Activated CD4-positive, alpha-beta memory T cell treated with anti-CD3 and anti-CD28 coated beads, Interleukin-2, amount 10 ng/mL, durations not matched to agents 7 days and 5 days (primary cell): ENCODE measurements at places on chromosomes 5 and 9.

DNA sequence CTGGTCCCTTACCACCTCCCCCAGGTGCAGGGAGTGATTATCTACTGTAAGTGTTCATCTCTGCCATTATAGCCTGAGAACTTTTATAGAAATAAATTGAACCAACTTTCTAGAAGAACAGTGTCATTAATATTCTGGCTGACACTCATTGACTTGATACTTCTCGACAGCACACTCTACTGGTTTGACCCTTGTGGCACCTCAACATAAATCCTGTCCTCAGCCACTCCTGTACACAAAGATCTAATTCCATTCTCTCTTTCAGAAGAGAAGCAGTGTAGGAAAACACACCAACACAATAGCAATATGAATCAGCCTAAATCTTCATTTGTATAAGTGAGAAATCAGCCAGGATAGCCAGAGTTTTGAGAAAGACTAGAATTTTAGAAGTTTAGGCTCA lies 417.7 kb downstream of the TAF11L14 start:
- H3K4me3 ChIP-seq = no peak overlapping the region
- H3K27me3 ChIP-seq = no peaks in the 10 kb centered on the region
- H3K4me1 ChIP-seq = no peaks in the 10 kb centered on the region
- no peak overlapping the region for H3K27ac ChIP-seq
- H3K36me3 ChIP-seq = no peaks in the 10 kb centered on the region

DNA sequence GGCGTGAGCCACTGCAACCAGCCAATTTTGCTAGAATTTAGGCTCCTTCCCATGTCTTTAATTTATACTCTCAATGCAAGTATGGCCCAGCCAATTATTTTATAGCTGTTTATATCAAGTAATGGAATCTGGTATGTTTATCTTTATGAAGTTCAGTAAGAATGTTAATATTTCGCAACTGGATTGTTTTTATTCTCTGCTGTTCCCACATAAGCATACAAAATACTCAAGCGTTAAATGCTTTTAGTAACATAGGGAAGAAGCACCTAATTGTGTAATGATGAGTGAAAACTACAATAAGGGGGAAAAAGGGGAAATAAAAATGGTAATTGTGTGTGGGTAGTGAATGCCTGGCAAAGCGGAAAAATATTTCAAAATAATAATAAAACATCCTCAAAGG lies 21.3 kb downstream of the PWWP2A start:
- no peak overlapping the region for H3K27ac ChIP-seq
- peaks cover 34% of the 10 kb centered on the region for H3K36me3 ChIP-seq
- DNase-seq = no peak
- no peak overlapping the region for H3K4me3 ChIP-seq
- H3K4me1 ChIP-seq = peaks cover 20% of the 10 kb centered on the region

- no peak overlapping the region for H3K27ac ChIP-seq
- DNase-seq = no peak
- H3K4me1 ChIP-seq = peaks cover 43% of the 10 kb centered on the region
- no peak overlapping the region for H3K4me3 ChIP-seq
- H3K27me3 ChIP-seq = no peaks in the 10 kb centered on the region
Measured at GRCh38 chr9:105259731-105260612, 15.5 kb downstream of the SLC44A1 start.

DNA sequence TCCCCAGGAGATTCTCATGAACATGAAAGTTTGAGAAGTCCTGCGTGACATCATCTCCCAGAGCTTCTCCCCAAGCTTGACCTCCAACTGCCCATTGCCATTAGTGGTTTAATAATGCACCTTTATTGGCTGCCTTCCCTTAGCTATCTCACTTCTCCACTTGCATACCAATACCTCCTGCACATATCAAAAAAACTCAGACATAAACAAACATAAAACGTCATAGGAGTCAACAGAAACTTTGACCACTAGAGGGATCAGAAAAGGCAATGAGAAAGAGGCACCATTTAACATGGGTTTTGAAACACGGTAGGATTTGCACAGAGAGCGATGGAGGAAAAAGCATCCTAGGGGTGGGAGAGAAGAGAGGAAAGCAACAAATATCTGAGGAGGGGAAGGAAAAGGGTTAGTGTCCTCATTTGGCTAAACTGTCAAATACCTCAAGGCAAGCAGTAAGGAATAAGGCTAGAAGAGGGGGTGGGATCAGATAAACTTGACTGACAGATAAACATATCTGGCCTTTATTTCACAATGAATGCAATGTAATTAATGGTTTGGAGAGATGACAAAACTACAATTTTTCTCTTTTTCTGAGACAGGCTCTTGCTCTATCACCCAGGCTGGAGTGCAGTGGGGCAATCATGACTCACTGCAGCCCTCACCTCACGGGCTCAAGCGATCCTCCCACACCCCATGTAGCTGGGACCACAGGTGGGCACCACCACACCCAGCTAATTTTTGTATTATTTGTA lies 27.0 kb downstream of the GNAQ start:
- H3K4me3 ChIP-seq = no peak overlapping the region
- no peaks in the 10 kb centered on the region for H3K27me3 ChIP-seq
- H3K27ac ChIP-seq = no peak overlapping the region

GRCh38 chr5:151495320-151495719 lies 47.9 kb downstream of the SLC36A1 start:
- H3K36me3 ChIP-seq = no peaks in the 10 kb centered on the region
- H3K4me3 ChIP-seq = no peak overlapping the region
- H3K27ac ChIP-seq = no peak overlapping the region
- H3K27me3 ChIP-seq = no peaks in the 10 kb centered on the region
- no peak for DNase-seq
- no peaks in the 10 kb centered on the region for H3K4me1 ChIP-seq

- H3K36me3 ChIP-seq = no peaks in the 10 kb centered on the region
- DNase-seq = no peak
- no peaks in the 10 kb centered on the region for H3K4me1 ChIP-seq
- H3K27me3 ChIP-seq = no peaks in the 10 kb centered on the region
Measured at GRCh38 chr5:146647656-146648199, 131.7 kb upstream of the GPR151 start.

DNA sequence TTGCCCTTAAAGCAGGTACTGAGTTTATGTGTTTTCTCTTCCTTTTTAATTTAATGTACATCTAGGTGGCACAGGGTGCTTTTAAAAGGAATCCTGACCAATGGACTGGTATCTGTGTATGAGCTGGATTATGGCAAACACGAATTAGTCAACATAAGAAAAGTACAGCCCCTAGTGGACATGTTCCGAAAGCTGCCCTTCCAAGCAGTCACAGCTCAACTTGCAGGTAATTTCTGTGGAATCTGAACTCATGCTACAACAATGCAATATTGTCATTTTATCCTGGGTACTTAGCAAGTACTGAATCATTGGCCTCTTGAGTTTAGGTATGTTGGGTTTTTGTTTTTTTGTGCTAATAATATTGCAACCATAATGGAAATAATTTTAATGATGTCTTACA lies 14.4 kb upstream of the TMOD1 start:
- H3K27me3 ChIP-seq = no peaks in the 10 kb centered on the region
- no peak for DNase-seq
- no peak overlapping the region for H3K4me3 ChIP-seq
- H3K4me1 ChIP-seq = no peaks in the 10 kb centered on the region

DNA sequence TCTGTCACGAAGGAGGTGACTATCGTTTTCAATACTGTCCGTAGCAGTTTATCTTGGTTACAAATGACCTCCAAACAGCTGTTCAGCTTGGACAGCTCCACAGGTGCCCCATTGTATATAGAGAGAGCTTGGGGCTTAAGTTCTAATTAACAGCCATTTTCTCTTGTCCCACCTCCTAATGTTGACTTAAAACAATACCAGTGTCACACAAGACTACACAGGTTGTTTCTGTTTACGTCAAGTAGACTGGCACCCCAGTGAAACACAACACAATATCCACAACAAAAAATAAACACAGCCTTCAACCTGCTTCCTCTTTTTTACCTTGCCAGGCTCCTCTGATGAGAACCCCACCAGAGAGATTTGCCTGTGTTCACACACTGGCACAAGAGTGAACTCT lies 39.8 kb upstream of the TLE1 start:
- no peak overlapping the region for H3K4me3 ChIP-seq
- no peaks in the 10 kb centered on the region for H3K27me3 ChIP-seq
- H3K27ac ChIP-seq = no peak overlapping the region
- DNase-seq = no peak
- no peaks in the 10 kb centered on the region for H3K4me1 ChIP-seq

- H3K36me3 ChIP-seq = no peaks in the 10 kb centered on the region
- H3K27ac ChIP-seq = no peak overlapping the region
- no peaks in the 10 kb centered on the region for H3K27me3 ChIP-seq
- H3K4me1 ChIP-seq = peaks cover 4% of the 10 kb centered on the region
- H3K4me3 ChIP-seq = no peak overlapping the region
Measured at GRCh38 chr9:38358390-38359296, 33.9 kb upstream of the ALDH1B1 start.

DNA sequence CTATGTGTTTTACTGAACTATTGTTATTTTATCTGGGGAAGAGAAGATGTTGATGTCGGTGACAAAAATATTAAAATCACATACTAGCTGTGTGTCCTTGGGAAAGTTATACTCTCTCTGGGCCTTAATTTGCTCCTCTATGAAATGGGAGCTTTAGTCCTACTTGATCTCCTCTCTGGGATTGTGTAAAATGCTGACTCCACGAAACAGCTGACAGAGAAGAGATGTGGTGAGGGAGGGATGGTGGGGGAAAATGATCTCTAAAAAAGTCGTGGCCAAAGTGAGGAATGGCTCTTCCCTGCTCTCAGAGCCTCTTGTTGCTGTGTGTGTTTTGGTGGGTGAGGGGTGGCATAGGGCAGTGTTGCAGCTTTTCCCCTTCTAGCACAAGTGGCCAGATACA lies 173.7 kb downstream of the MELK start:
- no peak for DNase-seq
- no peak overlapping the region for H3K27ac ChIP-seq
- no peak overlapping the region for H3K4me3 ChIP-seq
- peaks cover 22% of the 10 kb centered on the region for H3K27me3 ChIP-seq
- H3K36me3 ChIP-seq = no peaks in the 10 kb centered on the region

DNA sequence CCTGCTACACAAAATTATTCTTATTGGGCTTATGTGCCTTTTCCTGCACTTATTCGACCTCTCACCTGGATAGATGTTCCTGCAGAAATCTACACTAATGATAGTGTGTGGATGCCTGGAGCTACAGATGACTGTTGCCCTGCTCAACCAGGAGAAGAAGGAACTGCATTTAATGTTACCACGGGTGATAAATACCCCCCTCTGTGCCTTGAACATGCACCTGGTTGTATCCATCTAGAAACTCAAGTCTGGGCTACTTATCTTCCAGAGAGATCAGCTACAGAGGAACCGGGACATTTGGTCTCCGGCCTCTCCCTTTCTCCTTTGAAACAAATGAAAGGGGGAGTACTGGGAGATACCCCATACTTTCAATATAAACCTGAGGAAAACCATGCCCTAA lies 54.5 kb downstream of the SH3PXD2B start:
- H3K4me3 ChIP-seq = no peak overlapping the region
- H3K27ac ChIP-seq = no peak overlapping the region
- peaks cover 6% of the 10 kb centered on the region for H3K36me3 ChIP-seq
- DNase-seq = no peak

DNA sequence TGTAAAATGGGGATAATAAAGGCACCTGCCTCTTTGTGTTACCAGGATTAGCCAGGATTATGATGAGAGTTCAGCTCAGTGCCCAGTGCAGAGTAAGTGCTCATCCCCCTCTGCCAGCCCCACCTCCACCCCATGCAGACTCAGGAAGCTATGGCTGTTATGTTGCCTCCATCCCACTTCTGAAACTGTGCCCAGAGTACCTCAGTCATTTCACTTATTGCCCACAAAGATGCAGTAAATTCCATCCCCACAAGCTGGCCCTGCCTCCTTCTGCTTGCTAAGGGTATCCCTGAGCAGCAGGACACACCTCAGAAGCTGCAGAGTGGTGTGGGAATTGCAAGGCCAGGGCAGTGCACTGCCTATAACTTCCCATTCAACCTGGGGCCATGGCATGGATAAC lies 415.1 kb downstream of the SPOCK1 start:
- no peak overlapping the region for H3K4me3 ChIP-seq
- H3K27me3 ChIP-seq = no peaks in the 10 kb centered on the region
- DNase-seq = no peak
- H3K36me3 ChIP-seq = no peaks in the 10 kb centered on the region
- no peaks in the 10 kb centered on the region for H3K4me1 ChIP-seq
- no peak overlapping the region for H3K27ac ChIP-seq

DNA sequence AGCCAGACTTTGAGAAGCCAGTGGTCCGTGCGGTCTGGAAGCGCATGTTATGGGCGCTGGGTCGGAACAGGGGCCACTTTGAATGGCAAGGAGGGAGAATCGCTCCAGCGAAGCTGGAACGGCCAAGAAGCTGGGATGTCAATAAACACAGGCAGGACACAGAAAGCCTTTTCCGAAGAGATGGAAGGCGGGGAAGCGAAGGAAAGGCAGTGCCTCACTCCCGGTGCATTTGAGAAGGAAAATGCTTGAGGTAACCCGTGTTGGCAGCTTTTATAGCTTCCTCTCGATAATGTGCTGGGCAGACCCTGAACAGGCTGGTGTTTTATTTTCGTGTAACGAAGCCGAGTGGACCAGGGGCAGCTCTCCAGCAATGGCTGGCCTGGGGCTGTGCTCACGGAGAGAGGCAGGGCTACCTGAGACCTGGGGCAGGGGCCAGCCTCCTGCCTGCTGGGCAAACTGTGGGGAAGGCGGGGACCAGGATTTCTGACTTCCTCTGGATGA lies 84.2 kb upstream of the SPRY4 start:
- H3K27me3 ChIP-seq = peaks cover 2% of the 10 kb centered on the region
- no peak overlapping the region for H3K4me3 ChIP-seq
- no peaks in the 10 kb centered on the region for H3K4me1 ChIP-seq
- DNase-seq = no peak

DNA sequence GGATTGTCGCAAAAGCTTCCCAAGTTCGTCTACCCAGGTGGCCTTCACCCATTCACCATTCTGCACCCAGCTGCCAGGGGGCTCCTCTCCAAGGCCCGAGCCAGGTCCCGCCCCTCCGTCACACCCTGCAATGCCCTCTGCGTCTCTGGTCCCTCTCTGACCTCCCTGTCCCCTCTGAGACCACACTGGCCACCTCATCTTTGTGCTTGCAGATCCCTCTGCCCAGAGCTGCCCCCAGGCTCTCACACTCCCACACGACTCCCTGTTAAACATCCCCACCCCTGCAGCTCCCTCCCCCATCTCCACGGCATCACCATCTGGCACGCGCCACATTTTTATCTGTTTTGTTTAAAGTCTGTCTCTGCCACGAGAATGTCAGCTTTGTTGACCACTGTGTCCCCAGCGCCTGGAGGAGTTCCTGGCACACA lies 243.6 kb downstream of the PBX3 start:
- no peaks in the 10 kb centered on the region for H3K36me3 ChIP-seq
- DNase-seq = no peak
- H3K27ac ChIP-seq = no peak overlapping the region
- H3K4me1 ChIP-seq = no peaks in the 10 kb centered on the region
- H3K27me3 ChIP-seq = no peaks in the 10 kb centered on the region

GRCh38 chr9:28883234-28883633 lies 1310.0 kb upstream of the C9orf72 start:
- no peaks in the 10 kb centered on the region for H3K4me1 ChIP-seq
- DNase-seq = no peak
- no peak overlapping the region for H3K4me3 ChIP-seq
- no peak overlapping the region for H3K27ac ChIP-seq
- H3K36me3 ChIP-seq = no peaks in the 10 kb centered on the region
